Inflammatory macrophage (primary cell): ENCODE measurements at places on chromosomes 2 and 18.
A peak's percentile ranks its signal among the peaks of the same experiment; 100 is the strongest.

- no peak for DNase-seq
These were observed 688 bp downstream of the MAPRE2 start for GRCh38 chr18:35041815-35042387.

DNA sequence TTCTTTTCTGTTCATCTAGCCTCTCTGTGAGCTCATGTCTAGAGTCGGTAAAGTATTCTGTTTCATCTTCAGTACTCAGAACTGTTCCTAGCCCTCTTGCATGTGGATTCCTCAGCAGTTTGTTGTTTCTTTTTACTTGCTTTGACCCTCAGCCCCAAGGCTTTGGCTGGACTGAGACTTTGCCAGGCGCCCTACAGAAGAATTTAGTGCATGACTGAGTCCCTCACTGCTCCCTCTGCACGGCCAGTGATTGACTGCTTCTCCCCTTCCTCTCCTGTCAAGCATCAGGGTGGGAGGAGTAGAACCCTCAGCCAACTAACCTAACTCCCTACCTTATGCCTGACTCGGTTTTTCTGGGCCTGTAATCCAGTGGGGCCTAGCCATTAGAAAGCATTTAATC, 109.8 kb downstream of the ESCO1 start:
- no peak for DNase-seq

DNA sequence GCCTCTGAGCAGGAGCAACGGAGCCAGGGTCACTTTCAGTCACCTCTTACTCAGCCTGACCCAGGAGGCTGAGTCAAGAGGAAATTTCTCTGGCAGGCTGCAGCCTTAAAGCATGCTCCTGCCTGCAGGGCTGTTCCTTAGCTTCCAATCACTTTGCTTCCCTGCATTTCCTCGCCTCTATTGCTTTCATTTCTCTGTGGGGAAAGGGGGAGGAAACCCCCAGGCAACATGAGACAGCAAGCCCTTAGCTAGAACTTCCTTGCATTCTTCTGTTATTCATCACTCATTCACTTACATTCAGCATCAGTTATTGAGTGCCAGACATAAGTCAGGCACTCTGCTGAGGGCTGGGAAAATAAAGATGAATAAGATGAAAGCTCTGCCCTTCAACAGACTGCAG, 13.0 kb downstream of the XDH start:
- DNase-seq = no peak

- DNase-seq = peak; percentile 80
These were observed 563 bp upstream of the POLE4 start for GRCh38 chr2:74957886-74958273.

DNA sequence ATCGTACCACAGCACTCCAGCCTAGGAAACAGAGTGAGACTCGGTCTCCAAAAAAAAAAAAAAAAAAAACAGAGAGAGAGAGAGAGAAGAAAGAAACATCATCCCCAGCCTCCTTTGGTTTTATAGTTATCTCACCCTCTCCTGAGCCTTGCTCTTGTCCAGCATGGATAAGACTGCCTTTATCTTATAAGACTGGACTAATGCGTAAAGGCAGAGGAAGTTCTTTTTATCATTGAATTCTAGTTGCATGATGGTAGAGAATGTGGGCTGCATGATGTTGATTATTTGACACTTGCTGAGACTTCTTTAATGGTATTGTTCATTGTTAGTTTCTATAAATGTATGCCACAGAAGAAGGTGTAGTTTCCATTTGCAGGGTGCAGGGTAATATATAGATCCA, 124.4 kb downstream of the ZBTB7C start:
- no peak for DNase-seq

DNA sequence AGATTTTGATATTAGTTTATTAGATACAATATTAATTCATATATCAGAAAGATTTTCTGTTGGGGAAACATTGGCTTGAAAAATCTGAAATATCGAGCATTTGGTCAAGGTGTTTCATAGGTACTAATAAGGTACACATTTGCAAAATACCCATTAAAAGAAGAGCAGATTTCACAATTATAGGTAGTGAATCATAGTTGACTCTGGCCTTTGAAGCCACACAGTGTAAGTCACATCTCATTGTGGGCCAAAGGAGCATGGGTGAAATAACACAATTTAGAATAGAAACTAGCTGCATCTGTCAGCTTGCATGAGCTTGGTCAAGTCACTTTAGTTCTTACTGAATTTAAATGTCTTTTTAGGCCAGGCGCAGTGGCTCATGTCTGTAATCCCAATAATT, 4.9 kb downstream of the KDM3A start:
- DNase-seq = no peak

DNA sequence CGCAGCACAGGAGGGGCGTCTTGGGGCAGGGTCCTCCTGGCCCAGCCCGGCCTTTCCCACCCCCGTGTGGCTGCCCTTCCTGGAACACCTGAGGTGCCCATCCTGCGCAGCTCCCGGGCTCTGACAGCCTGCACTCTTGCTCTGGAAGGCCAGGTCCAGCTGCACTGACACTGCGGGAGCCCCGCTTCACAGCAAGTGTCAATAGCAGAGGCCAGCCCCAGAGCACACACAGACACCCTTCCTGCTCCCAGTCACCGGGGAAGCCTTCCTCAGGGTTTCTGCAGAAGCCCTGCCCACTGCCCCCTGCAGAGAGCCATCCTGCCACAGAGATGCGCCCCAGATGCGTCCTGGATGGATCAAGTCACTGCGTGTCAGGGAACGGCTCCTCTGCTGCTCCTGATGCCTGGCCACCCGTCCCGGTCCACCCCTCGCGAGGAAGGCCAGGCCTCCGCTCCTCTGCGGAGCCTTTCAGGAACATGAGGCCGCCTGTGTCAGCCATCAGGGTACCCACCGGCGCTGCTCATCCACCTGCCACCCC, 519.2 kb upstream of the MYT1L start:
- DNase-seq = no peak

DNA sequence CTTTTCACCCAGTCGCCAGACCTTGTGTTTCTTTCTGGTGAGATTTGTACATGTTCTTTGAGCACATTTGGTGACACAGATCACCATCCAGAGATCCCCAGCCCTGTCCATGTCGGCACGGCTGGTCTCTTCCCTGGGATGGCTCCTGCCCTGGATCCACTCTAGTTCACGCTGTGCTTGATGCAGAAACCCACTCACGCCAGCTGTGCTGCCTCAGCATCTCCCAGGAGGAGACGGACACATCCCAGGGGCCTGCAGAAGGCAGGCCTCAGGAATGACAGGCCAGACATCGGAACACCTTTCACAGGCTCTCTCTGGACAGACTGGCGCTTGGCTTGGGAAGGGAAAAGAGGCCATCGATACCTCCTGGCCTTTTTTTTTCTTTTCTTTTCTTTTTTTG, 203.6 kb downstream of the ACKR3 start:
- no peak for DNase-seq

- DNase-seq = no peak
These were observed 417.0 kb downstream of the SLC4A3 start for GRCh38 chr2:220044383-220044782.
